ENCODE measurements at places on chromosomes 6 and 20.

DNA sequence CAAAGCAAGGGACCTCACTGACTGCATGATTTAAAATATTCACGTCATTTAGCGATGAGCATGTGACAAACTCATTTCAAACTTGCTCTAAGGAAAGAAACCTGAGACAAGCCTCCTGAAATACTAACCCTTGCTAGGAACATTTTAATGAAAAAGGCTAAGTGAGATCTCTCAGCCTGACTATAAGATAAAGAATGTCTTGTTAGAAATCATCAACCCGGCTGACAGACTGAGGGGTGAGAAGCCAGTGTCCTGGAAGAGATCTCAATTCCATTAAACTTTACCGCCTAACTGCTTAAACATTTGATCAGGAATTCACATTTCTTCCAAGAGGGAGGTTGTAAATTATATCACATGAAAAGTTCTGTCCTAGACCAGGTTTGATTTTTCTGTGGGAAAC, 274.8 kb upstream of the EXOC2 start:
- no peak for DNase-seq

GRCh38 chr20:35604449-35604747, 11.2 kb upstream of the SPAG4 start:
- DNase-seq, result no peak

DNA sequence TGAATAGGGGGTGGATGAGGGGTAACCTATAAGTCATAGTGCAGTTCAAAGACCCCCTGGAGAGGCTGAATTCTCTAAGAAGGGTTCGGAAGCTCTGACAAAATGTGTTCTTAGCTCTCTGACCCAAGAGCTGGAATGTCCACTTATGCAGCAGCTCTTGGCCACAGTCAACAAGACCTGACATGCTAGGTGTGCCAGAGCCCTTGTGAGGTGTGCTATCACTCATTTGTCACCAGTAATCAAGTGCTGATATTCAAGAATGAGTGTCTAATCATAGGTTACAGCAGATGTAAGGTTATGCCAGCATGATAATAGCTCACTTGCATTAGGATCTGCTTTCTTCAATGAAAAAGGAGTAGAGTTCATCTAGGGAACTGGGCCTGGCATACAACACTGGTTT, 28.1 kb downstream of the TOMM6 start:
- no peak for DNase-seq

DNA sequence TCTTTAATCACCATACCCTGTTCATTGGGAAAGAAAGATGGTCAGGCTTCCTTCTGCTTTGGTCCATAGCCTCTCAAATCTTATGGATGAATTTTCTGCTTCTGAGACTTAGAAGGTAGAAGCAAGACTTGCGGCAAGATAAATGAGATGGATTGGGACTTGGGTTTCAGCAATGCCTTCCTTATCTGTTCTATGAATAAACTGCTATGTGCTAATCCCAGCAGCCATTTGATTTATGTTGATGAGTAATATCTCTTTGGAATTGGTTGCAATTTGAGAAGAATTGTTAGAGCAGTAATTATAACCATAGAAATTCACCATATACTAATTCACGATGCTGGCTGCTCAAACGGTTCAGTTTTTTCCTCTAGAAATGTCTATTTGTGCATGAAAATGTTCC, 48.3 kb downstream of the TXLNB start:
- DNase-seq, result no peak

DNA sequence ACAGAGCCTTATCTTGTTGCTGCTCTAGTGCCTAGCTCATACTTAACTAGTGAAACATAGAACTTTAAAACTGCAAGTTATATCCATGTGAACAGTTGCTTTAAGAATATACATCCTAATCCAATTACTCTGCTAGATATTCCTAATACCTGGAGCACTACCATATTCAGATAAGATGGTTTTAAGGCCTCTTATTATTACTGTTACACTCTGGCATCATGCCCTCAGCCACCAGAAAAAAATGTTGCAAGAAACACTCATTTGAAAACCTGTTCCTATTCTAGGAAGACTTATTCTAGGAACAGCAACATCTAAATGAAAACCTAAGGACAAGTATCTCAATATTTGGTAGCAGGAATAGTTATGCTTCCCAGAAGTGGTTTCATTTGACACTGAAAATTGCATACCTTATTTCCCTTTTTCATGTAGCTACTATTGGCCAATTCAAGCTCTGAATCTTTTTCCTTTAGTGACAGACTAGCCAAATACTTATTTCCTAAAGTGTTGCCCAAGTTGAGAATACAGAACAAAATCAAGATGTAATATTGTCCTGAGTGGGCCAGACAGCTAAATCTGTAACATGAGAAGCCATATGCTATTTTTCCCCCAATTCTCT, 4.8 kb upstream of the MTFR2 start:
- DNase-seq, result no peak

- DNase-seq, result no peak
Measured at GRCh38 chr20:44526129-44526528, 4.3 kb upstream of the SERINC3 start.

DNA sequence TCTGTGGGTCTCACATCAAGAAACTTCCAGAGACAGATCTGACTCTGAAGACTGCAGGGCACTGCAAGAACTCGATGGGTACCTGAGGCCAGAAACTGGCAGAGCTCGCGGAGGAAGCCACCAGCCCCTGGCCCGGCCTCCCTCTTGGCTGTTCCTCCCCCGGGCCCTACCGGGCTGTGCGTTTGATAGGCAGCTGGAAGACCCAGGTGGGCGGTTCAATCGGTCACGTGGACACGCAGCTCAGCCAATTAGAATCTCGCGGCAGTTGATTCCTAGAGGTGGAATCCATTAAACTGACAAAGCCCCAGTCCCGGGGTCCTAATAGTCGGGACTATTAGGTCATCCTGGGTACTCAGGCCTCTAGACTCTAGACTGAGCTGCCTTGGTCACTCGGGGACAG, 154.2 kb upstream of the PROKR2 start:
- DNase-seq, result no peak

GRCh38 chr6:149995971-149996370, 29.4 kb downstream of the RAET1L start:
- DNase-seq, result no peak

GRCh38 chr6:152698692-152699091, 995 bp downstream of the MYCT1 start:
- no peak for DNase-seq

- DNase-seq, result no peak
Measured at GRCh38 chr6:154122195-154122925, 83.3 kb downstream of the OPRM1 start.

- no peak for DNase-seq
Measured at GRCh38 chr6:83480470-83480869, 31.9 kb upstream of the PRSS35 start.
